ENCODE measurements at places on chromosomes 11 and 22.

GRCh38 chr11:43556612-43557375, 123.7 kb upstream of the HSD17B12 start:
- H3K36me3 ChIP-seq, result no peaks in the 10 kb centered on the region
- H3K4me3 ChIP-seq, result no peak overlapping the region
- H3K27me3 ChIP-seq, result peaks cover 32% of the 10 kb centered on the region
- no peak for DNase-seq
- H3K27ac ChIP-seq, result no peak overlapping the region

DNA sequence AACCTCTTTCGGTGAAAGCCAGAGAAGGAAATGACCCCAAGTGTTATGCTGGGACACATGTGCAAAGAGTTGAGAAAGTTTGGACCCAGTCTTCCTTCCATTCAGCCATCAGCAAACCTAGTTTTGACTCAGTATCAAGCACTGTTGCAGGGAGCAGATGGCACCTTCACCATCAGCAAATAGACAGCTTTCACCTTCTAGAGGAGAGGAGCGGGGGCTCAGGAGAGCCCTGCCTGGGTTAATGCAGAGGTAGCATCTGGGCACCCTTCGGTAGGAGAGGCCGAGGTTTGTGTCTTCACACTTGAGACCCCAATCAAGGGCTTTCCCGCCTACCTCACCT, 16.2 kb upstream of the MFRP start:
- H3K4me1 ChIP-seq, result no peaks in the 10 kb centered on the region
- H3K27ac ChIP-seq, result no peak overlapping the region
- H3K36me3 ChIP-seq, result no peaks in the 10 kb centered on the region
- no peak overlapping the region for H3K4me3 ChIP-seq

- no peaks in the 10 kb centered on the region for H3K4me1 ChIP-seq
- H3K27ac ChIP-seq, result no peak overlapping the region
- H3K4me3 ChIP-seq, result no peak overlapping the region
- DNase-seq, result no peak
- H3K27me3 ChIP-seq, result no peaks in the 10 kb centered on the region
Measured at GRCh38 chr11:56932572-56933220, 56.0 kb upstream of the OR5AK2 start.

- H3K27me3 ChIP-seq, result no peaks in the 10 kb centered on the region
- no peaks in the 10 kb centered on the region for H3K36me3 ChIP-seq
- no peaks in the 10 kb centered on the region for H3K4me1 ChIP-seq
- no peak for DNase-seq
Measured at GRCh38 chr11:97611345-97611744, 1221.5 kb downstream of the JRKL start.

DNA sequence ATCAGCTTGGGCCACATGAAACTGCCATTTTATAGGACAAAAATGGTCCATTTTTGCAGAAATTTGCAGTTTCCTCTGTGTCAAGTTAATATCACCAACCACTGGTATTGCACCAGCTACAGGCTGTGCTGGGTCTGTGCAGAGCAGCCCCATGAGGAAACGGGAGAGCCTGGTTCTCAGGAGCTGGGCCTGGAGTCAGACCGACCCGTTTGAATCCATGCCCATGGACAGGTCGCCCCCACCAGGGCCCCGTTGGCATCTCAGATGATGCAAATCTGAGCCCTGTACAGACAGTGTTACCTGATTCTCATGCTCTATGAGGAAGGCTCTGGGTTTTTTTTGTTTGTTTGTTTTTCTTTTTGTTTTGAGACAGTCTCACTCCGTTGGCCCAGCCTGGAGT, 9.8 kb upstream of the SEC14L6 start:
- no peak overlapping the region for H3K4me3 ChIP-seq
- H3K4me1 ChIP-seq, result no peaks in the 10 kb centered on the region
- no peak overlapping the region for H3K27ac ChIP-seq
- no peaks in the 10 kb centered on the region for H3K27me3 ChIP-seq
- no peaks in the 10 kb centered on the region for H3K36me3 ChIP-seq
- no peak for DNase-seq

- DNase-seq, result no peak
- H3K27ac ChIP-seq, result no peak overlapping the region
- no peaks in the 10 kb centered on the region for H3K27me3 ChIP-seq
- no peaks in the 10 kb centered on the region for H3K36me3 ChIP-seq
Measured at GRCh38 chr22:30562366-30562765, 12.1 kb downstream of the GAL3ST1 start.

GRCh38 chr22:36406721-36407120, 19.0 kb upstream of the MYH9 start:
- H3K27ac ChIP-seq, result no peak overlapping the region
- no peaks in the 10 kb centered on the region for H3K36me3 ChIP-seq
- peaks cover 44% of the 10 kb centered on the region for H3K4me1 ChIP-seq
- DNase-seq, result no peak
- H3K27me3 ChIP-seq, result no peaks in the 10 kb centered on the region
- no peak overlapping the region for H3K4me3 ChIP-seq

- H3K27me3 ChIP-seq, result no peaks in the 10 kb centered on the region
- H3K27ac ChIP-seq, result peak overlapping the region; percentile 100
- DNase-seq, result no peak
- peak overlapping the region; percentile 47 for H3K4me3 ChIP-seq
- peaks cover 12% of the 10 kb centered on the region for H3K36me3 ChIP-seq
Measured at GRCh38 chr11:65415499-65416340, 6.9 kb upstream of the NEAT1 start.

DNA sequence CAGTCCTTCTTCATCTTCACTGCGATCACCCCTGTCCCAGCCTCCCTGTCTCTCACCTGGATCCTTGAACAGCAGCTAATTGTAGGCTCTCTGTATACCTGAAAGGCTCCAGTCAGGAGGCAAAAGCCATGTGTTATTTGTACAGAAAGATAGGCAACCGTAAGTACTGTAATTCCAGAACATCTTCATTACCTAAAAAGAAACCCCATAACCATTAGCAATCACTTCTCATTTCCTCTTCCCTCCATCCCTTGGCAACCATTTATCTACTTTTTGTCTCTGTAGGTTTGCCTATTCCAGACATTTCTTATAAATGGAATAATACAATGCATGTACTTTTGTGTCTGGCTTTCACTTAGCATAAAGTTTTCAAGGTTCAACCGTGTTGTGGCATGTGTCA, 17.8 kb downstream of the NAGA start:
- H3K27me3 ChIP-seq, result no peaks in the 10 kb centered on the region
- H3K36me3 ChIP-seq, result no peaks in the 10 kb centered on the region
- DNase-seq, result no peak
- no peak overlapping the region for H3K4me3 ChIP-seq
- H3K4me1 ChIP-seq, result no peaks in the 10 kb centered on the region

DNA sequence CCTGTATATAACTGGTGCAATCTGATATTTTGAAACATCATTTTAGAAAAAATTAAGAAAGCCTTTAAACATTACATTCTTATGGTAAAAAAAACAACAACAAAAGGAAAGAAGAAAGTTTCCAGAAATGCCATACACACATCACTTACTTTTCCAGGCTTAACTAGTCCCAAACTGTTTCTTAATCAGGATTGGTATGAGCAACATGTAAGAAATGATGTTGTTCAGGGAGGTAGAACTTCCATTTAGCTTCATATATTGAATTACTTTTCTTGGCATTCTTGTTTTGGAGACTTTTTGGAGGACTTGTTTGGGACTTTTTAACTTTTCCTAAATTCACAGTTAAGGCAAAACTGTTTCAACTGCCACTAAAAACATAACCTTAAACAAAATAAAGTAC, 791.5 kb downstream of the METTL15 start:
- no peaks in the 10 kb centered on the region for H3K4me1 ChIP-seq
- no peaks in the 10 kb centered on the region for H3K36me3 ChIP-seq
- H3K27me3 ChIP-seq, result no peaks in the 10 kb centered on the region
- no peak overlapping the region for H3K27ac ChIP-seq
- DNase-seq, result no peak
- no peak overlapping the region for H3K4me3 ChIP-seq

- H3K36me3 ChIP-seq, result no peaks in the 10 kb centered on the region
- H3K27me3 ChIP-seq, result no peaks in the 10 kb centered on the region
- H3K4me3 ChIP-seq, result no peak overlapping the region
- H3K4me1 ChIP-seq, result no peaks in the 10 kb centered on the region
Measured at GRCh38 chr11:118953265-118953664, 2.8 kb upstream of the UPK2 start.

DNA sequence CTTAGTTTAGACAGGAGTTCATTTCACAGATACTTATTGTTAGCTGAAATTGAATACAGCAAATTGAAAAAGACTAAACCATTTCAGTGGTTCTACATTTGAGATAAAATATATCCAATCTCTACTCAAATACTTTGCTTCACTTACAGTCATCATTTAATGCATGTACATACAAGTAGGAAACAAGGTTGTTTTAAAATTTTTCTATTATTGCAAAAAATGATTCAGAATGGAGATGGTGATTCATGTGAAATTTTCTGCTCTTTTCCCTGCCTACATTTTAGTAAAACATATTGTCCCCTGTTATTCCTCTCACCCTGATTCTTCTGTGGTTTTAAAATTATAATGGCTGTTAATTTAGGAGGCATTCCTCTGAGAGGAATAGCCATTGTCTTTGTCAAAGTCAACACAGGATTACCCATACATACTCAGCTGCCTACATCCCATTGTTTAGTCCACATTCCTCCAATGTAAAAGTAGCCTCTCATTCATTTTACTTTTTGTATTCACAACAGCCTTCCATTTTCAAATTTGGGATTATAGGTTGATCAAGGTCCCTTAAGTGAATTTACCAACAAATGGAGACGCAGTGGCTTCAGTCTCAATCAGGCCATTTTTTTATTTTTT, 60.1 kb downstream of the TRPC6 start:
- no peaks in the 10 kb centered on the region for H3K36me3 ChIP-seq
- H3K4me3 ChIP-seq, result no peak overlapping the region
- no peaks in the 10 kb centered on the region for H3K4me1 ChIP-seq
- no peak for DNase-seq
- H3K27me3 ChIP-seq, result no peaks in the 10 kb centered on the region

- no peak overlapping the region for H3K27ac ChIP-seq
- no peak for DNase-seq
- no peak overlapping the region for H3K4me3 ChIP-seq
- no peaks in the 10 kb centered on the region for H3K27me3 ChIP-seq
Measured at GRCh38 chr11:81959341-81959740, 774.3 kb downstream of the FAM181B start.

- H3K36me3 ChIP-seq, result peaks cover 20% of the 10 kb centered on the region
- no peaks in the 10 kb centered on the region for H3K4me1 ChIP-seq
- H3K4me3 ChIP-seq, result no peak overlapping the region
- no peak overlapping the region for H3K27ac ChIP-seq
- H3K27me3 ChIP-seq, result no peaks in the 10 kb centered on the region
- DNase-seq, result peak; percentile 38
Measured at GRCh38 chr11:43419460-43419859, 60.7 kb downstream of the TTC17 start.

- no peak overlapping the region for H3K4me3 ChIP-seq
- no peaks in the 10 kb centered on the region for H3K36me3 ChIP-seq
- DNase-seq, result no peak
- no peaks in the 10 kb centered on the region for H3K27me3 ChIP-seq
Measured at GRCh38 chr11:134861490-134862104, 449.6 kb upstream of the B3GAT1 start.

GRCh38 chr11:108872781-108873291, 208.0 kb downstream of the DDX10 start:
- no peaks in the 10 kb centered on the region for H3K27me3 ChIP-seq
- H3K4me3 ChIP-seq, result no peak overlapping the region
- H3K4me1 ChIP-seq, result no peaks in the 10 kb centered on the region
- H3K27ac ChIP-seq, result no peak overlapping the region
- DNase-seq, result no peak

DNA sequence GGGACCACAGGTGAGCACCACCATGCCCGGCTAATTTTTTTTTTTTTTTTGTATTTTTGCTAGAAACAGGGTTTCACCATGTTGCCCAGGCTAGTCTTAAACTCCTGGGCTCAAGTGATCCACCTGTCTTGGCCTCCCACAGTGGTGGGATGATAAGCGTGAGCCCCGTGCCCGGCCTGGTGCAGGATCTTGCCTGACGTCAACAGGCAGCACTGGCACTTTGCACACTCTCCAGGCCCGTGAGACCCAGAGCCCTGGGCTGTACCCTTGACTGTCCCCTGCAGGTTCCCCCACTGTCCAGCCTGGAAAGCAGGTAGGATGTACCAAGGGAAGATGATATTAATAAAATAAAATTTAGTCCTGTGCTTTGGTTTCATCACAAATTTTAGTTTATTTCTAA, 29.1 kb upstream of the PANX2 start:
- no peak for DNase-seq
- H3K27me3 ChIP-seq, result no peaks in the 10 kb centered on the region
- H3K4me3 ChIP-seq, result no peak overlapping the region
- no peaks in the 10 kb centered on the region for H3K36me3 ChIP-seq

DNA sequence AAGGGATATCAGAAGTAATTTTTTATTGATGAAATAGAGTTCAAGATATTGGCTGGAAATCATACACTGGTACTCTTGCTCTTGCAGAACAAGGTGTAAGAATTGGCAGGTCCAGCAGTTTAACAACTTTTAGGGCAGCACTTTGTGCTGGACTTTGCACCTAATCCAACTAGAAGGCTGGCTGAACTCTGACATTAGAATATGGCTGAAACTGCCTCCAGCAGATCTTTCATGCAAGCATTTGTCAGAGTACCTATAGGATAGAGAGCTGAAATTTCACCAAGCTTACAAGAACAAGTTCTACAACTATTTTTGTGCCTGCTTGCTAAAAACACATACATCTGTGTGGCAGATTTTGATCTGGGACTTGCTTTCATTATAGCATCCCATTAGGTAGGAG, 17.2 kb downstream of the HPS5 start:
- H3K4me3 ChIP-seq, result no peak overlapping the region
- H3K27ac ChIP-seq, result no peak overlapping the region
- peaks cover 35% of the 10 kb centered on the region for H3K36me3 ChIP-seq

DNA sequence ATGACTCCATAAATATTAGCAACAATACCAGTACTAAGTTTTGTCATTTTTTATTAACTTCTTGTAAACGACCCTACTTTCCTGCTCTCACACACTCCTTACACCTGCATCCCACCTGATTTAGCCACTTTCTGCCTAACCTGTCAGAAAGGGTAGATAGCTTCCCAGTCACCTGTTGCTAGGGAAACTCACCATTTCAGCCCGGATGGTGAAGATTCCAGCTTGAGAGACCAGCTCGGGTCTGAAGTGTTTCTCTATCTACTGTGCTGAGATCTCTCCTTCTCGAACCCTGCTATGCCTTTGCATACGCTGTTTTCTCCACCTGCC, at the start of gene PARVG:
TSS of gene PARVG (plus strand) at position 220 of the 327 bp plus-strand sequence. CDS start 2,405 bp downstream, outside the sequence.
- H3K4me3 ChIP-seq, result peak within 1 kb of the TSS; percentile 64
- peaks cover 25% of the 10 kb centered on the region for H3K36me3 ChIP-seq
- H3K4me1 ChIP-seq, result peaks cover 41% of the 10 kb centered on the region
- peak; percentile 42 for DNase-seq
